CD8-positive, alpha-beta memory T cell (primary cell): ENCODE measurements at places on chromosomes 2 and 18. TPM values are rescaled to one million over a fixed set of nuclear protein-coding genes. Genes with fewer than 3 reads are reported as not detected.
A peak's percentile ranks its signal among the peaks of the same experiment; 100 is the strongest.

DNA sequence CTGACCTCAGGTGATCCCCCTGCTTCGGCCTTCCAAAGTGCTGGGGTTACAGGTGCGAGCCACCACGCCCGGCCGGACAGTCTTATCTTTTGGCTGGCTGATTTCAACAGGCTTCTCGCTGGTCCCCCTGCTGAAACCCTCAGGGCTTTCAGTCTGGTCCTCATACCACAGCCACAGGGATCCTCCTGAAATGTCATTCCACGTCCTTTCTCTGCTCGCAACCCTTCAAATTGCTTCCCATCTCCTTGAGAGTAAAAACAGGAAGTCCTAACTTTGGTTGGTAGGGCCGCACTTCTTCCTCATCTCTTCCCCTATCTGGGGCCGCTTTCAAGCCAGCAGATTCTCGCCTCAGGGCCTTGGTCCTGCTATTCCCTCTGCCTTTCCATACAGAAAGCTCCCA lies 1.4 kb upstream of the CAB39 start:
- no peak for DNase-seq
- peaks cover 24% of the 10 kb centered on the region for H3K4me1 ChIP-seq
- H3K27me3 ChIP-seq, result no peaks in the 10 kb centered on the region
- no peak overlapping the region for H3K4me3 ChIP-seq
- no peak overlapping the region for H3K27ac ChIP-seq

GRCh38 chr18:44901283-44901682 lies 220.6 kb downstream of the SETBP1 start:
- no peaks in the 10 kb centered on the region for H3K4me1 ChIP-seq
- no peak overlapping the region for H3K27ac ChIP-seq
- no peaks in the 10 kb centered on the region for H3K36me3 ChIP-seq
- no peaks in the 10 kb centered on the region for H3K27me3 ChIP-seq

DNA sequence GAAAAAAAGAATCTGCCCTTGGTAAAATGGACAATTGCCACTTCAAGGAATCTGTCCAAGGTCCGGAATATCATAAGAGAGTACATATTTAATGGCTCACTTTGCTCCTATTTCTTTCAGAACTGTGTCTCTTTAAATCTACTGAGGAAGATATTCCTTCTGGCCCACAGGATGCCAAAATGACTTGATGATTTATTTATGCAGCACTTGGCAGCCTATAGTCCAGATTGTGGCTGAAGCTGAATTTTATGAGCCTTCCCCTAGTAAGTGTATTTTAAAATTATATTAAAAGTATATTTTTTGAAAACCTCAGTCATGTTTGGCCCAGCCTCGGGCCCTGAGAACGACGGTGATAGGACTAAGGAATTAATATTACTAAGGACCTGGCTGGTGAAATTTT lies 465.1 kb upstream of the HNRNPA3 start:
- no peak overlapping the region for H3K4me3 ChIP-seq
- DNase-seq, result no peak
- H3K27ac ChIP-seq, result no peak overlapping the region
- no peaks in the 10 kb centered on the region for H3K27me3 ChIP-seq

DNA sequence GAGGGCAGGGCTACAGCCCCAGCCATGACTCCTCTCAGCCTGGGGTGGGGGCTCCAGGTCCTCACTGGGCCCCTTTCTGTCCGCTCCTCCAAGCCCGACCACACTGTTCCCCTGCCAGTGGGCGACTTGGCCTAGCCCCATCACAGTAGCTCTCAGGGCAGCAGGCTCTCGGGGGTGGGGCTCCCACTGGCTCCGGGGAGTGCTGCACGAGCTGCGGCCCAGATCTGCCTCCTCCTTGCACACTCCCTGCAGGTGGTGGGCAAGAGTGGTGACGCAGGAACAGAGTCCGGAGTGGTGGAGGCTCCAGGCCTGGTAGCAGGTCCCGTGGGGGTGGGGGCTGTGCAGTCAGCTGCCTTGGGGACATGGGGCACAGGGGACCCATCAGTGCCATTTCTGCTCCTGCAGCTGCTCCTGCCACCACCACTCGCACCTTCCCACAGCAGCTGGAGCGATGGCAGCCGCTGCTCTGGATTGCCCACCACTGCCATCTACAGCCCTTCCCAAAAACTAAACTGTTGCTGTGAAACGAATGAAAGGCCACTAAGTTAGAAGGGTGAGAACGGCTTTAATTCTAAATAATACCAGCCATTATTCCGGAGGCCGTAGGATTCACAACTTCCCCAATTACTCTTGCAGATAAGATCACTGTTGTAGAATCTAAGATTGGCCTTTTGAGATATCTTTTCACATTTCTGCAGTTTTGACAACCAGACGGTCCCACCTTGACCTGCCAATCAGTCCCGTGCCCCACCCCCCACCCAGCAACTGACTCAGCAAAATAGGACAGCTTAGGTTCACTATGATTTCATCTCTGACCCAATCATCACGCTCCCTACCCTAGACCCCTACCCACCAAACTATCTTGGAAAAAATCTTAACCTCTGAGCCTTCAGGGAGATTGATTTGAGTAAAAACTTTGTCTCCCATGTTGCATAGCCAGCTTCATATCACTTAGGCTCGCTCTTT lies 530.2 kb downstream of the DCC start:
- no peak overlapping the region for H3K27ac ChIP-seq
- no peaks in the 10 kb centered on the region for H3K4me1 ChIP-seq
- no peaks in the 10 kb centered on the region for H3K36me3 ChIP-seq
- H3K27me3 ChIP-seq, result no peaks in the 10 kb centered on the region
- no peak for DNase-seq

GRCh38 chr18:80194874-80195570 lies 52.3 kb downstream of the PARD6G start:
- H3K27ac ChIP-seq, result no peak overlapping the region
- no peaks in the 10 kb centered on the region for H3K36me3 ChIP-seq
- no peak overlapping the region for H3K4me3 ChIP-seq

DNA sequence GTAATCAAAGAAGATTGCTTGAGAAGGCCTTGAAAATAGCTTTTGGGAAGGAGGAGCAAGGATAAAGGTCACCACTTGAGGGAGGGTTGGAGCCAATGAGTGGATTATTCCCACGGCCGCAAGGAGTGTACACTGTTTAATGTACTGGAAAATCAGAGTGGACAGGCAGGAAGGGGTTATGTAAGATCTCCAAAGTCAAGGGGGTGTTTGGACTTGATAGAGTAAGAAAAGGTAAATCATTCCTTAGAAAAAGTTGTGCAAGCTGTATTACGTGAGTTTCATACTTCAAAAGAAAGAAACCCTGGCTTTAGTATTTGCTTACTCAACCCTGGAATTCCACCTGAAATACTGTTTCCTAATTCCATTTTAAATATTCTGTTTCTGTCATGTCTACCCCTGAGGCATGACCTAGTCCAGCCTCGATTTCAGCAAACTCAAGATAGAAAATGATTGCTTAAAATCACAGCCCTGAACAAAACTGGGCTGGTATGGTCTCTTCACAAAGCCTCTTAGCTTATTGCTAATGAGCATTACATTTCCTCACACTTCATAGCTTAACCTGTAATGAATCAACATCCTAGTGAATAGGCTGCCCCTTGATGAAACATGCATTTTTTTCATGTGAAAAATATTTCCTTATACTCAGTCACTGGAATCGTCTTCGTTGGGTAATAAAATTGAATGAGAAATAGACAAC lies 1.1 kb downstream of the MREG start:
- H3K4me1 ChIP-seq, result peaks cover 38% of the 10 kb centered on the region
- no peak for DNase-seq
- H3K4me3 ChIP-seq, result peak overlapping the region; percentile 59
- H3K27ac ChIP-seq, result no peak overlapping the region
- no peaks in the 10 kb centered on the region for H3K36me3 ChIP-seq

DNA sequence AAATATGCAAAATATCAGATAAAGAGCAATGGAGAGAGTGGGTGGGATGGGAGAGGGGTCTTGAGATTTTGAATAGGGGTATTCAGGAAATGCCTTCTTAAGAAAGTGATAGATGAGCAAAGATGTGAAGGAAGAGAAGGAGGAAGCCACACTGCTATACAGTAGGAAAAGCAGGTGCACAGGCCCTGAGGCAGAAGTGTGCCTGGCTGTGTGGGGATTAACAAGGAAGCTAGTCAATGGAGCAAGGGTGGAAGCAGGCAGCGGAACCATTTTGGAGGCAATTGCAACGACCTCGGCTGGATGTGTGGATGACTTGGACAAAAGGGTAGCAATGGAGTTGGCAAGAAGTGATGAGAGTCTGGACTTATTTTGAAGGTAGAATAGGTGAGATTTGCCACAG lies 11.0 kb upstream of the CNGA3 start:
- no peaks in the 10 kb centered on the region for H3K36me3 ChIP-seq
- no peak overlapping the region for H3K27ac ChIP-seq
- no peaks in the 10 kb centered on the region for H3K4me1 ChIP-seq
- no peak overlapping the region for H3K4me3 ChIP-seq

GRCh38 chr2:121196849-121197155 lies 88.2 kb downstream of the TFCP2L1 start:
- no peak overlapping the region for H3K27ac ChIP-seq
- no peaks in the 10 kb centered on the region for H3K4me1 ChIP-seq
- H3K27me3 ChIP-seq, result no peaks in the 10 kb centered on the region
- no peaks in the 10 kb centered on the region for H3K36me3 ChIP-seq
- DNase-seq, result no peak

DNA sequence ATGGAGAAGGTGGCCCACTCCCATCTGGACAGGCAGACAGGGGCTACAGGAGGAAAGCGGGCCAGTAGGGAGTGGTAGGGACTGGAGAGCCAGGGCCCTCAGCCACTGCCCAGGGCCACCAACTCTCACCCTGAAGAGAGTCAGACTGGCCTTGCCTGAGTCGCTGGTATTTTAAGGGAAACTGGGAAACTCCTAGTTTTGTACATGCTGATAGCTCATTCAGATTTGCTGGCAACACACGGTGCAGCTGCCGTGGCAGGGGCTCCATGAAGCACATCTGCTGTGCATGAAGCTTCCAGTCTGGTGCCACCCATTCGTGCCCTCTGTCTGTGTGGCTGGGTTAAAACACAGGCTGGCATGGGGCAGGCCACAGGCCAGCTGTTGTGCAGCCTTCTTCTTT lies 137.3 kb upstream of the GLI2 start:
- no peaks in the 10 kb centered on the region for H3K4me1 ChIP-seq
- no peaks in the 10 kb centered on the region for H3K36me3 ChIP-seq
- DNase-seq, result no peak

DNA sequence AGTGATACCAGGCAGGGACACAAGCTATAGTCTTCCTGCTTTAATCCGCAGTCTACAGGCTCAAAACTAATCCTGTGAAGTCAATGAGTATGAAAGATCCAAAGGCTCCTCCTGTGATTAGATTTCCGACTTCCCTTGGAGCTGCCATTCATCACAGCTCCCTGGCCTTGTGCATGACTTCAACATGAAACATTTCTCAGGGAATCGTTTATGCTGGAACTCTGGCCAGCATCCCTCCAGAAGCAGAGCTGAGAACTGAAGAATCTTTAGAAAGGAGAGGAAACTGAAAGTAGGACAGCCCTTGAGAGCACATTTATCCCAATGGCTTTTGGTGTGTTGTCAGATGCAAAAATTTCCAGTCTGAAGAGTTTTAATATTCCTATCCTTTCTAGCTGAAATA lies 84.3 kb upstream of the SESTD1 start:
- no peak overlapping the region for H3K4me3 ChIP-seq
- no peaks in the 10 kb centered on the region for H3K27me3 ChIP-seq
- no peak for DNase-seq

DNA sequence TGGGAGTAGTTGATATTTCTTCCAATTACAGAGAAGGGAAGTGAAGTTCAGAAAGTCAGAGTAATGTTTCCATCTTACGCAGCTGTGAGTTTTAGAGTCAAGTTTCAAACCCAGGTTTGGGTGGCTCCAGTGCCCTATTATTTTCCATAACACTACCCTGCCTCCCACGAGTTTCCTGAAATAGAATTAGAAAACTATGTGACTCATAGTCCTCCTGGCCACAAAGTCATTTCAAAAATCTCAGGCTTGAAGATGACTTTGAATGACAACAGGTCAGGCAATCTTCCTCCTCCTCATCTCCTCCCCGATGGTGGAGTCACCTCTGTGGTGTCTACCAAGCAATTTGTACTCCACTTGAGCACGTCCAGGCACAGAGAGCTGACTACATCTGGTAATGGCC lies 212.3 kb upstream of the TRIB2 start:
- H3K4me1 ChIP-seq, result peaks cover 89% of the 10 kb centered on the region
- H3K27ac ChIP-seq, result no peak overlapping the region
- H3K36me3 ChIP-seq, result no peaks in the 10 kb centered on the region
- H3K27me3 ChIP-seq, result no peaks in the 10 kb centered on the region
- H3K4me3 ChIP-seq, result no peak overlapping the region

DNA sequence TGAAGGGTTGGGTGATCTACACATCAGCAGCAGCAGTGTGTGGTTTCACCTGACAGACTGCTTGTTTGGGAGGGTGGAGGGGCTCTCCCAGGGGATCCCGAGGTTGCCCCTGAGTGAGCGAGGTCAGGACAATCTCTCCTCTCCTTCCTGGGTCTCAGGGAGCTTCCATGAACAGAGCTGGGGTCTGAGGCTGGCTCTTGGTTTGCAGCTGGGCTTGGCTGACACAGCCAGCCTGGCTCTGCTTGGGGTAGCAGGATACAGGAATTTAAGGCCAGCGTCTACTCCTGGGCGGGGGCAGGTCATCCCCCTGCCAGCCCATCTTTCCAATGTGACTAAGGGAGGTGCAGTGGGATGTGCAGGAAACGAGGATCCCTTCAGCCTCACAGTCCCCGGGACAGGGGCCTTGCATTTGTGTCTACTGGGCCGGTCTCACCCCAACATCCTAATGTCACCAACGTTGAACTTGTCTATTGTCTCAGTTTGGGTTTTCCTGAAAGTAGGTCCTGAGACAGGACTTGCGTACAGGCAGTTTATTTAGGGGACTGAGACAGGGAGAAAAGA lies 262.6 kb upstream of the HDAC4 start:
- no peak for DNase-seq
- no peaks in the 10 kb centered on the region for H3K27me3 ChIP-seq

- H3K27me3 ChIP-seq, result peaks cover 18% of the 10 kb centered on the region
- peak overlapping the region; percentile 35 for H3K4me3 ChIP-seq
- H3K36me3 ChIP-seq, result no peaks in the 10 kb centered on the region
- DNase-seq, result no peak
- peaks cover 13% of the 10 kb centered on the region for H3K4me1 ChIP-seq
- no peak overlapping the region for H3K27ac ChIP-seq
Observed at GRCh38 chr18:32469190-32469651, 1.5 kb downstream of the GAREM1 start.

GRCh38 chr2:69786052-69786560 lies 43.4 kb upstream of the GMCL1 start:
- no peaks in the 10 kb centered on the region for H3K36me3 ChIP-seq
- no peak overlapping the region for H3K4me3 ChIP-seq
- no peaks in the 10 kb centered on the region for H3K27me3 ChIP-seq
- no peaks in the 10 kb centered on the region for H3K4me1 ChIP-seq

DNA sequence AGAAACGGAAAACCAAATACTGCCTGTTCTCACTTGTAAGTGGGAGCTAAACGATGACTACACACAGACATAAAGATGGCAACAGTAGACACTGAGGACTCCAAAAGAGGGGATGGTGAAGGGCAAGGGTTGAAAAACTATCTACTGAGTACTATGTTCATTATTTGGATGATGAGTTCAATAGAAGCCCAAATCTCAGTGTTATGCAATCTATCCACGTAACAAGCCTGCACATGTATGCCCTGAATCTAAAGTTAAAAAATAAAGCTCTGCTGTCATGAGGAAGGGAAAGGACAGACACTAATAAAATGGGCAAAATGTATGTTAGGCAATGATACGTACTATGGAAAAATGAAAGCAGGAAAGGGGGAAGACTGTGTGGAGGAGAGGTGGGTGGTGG lies 376.0 kb downstream of the TGIF1 start:
- no peaks in the 10 kb centered on the region for H3K4me1 ChIP-seq
- no peak for DNase-seq
- no peaks in the 10 kb centered on the region for H3K27me3 ChIP-seq

GRCh38 chr2:183991968-183992367 lies 606.4 kb upstream of the ZNF804A start:
- H3K27ac ChIP-seq, result no peak overlapping the region
- no peaks in the 10 kb centered on the region for H3K4me1 ChIP-seq

The GIGYF2 gene
- 54.7 TPM for total RNA-seq

The TMEM37 gene
- not detected for total RNA-seq

The PCARE gene
- total RNA-seq, result not detected

The FAM237A gene
- total RNA-seq, result not detected
